ENCODE measurements at places on chromosomes 2 and 18.

DNA sequence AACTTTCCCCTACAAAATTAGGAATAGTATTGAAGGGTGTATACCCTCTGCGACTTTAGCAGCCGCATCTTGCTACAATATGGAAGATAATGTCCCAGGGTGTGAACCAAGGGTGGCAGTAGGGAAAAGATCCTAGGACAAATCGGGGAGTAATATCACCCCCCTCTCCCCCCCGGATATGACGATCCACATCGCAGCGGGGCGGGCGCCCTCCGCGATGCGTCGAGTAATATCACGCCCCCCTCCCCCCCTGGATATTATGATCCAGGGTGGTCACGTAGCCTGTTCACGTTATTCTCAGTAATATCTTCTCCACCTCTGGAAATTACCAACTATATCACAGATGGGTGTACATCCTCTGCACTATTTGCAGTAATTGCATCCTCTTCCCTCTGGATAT, 82.9 kb downstream of the DAPL1 start:
- no peak for DNase-seq

- no peak for DNase-seq
These were observed 817 bp downstream of the DSC2 start for GRCh38 chr18:31101183-31102024.

GRCh38 chr2:23690421-23691105, 236.4 kb downstream of the ATAD2B start:
- DNase-seq, result no peak

DNA sequence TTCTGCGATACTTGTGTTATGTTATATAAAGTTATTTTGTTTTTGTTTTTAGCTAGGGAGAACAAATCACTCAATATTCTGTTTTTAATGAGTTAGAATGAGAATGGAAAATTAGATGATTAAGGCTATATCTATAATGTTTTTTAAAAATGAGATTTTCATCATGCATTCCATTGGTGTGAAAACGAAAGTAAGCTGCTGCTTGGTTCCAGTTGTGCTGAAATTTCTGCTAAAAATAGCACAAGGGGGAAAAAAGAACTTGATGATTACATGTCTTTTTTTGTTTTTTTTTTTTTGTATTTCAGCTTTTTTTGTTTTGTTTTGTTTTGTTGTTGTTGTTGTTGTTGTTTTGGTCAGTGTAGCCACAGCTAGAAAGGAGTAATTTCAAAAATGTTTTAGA, 242.6 kb upstream of the KCNJ3 start:
- no peak for DNase-seq

GRCh38 chr2:31380243-31380642, 34.3 kb downstream of the XDH start:
- DNase-seq, result no peak

DNA sequence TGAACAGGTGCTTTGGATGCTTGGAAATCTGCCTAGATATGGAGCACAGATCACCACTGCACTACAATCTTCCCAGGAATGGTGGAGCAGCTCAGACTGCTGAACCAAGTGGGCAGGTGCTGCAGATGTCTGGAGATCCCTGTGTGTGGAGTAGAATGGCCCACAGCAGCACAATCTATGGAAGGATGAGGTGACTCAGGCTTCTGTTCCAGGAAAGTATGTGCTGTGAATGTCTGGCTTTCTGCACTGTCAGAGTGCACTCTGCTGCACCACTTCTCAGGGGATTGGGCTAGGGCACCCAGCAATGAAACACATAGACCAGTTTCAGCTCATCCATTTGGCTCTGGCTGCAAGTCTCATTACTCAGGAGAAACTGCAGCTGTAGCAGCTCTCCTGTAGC, 865.4 kb upstream of the NXPH2 start:
- DNase-seq, result no peak

DNA sequence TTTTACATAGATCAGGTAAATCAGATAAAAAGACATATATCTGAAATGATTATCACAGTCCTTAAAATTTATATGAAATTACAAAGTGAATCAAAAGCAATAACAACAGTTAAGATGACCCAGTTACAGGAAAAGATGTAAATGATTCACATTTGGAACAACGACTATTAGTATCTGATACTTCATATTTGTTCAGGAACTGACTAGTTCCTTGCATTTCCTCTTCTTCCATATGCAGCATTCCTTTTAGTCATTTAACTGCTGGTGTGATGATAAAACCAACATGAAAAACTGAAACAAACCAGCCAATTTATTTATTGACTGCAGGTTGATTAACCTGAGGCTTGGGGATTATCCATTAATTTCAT, 75.2 kb downstream of the RBMS1 start:
- DNase-seq, result no peak

DNA sequence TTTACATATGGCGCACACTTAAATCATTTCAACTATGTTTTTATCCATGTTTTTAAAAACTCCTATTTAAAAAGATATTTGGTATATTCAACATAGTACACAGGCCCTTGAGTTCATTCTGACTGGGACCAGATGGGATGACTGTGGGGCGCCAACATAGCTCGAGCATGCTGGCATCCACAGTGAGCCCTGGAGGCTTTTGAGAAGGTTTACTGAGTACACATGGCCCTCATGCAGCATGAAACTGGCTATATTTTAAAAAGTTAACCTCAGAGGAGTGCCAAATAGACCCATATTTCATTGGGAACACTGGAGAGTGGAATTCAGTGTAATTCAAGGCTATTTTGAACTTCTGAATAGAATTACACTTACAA, 83.6 kb downstream of the CCDC85A start:
- DNase-seq, result no peak

DNA sequence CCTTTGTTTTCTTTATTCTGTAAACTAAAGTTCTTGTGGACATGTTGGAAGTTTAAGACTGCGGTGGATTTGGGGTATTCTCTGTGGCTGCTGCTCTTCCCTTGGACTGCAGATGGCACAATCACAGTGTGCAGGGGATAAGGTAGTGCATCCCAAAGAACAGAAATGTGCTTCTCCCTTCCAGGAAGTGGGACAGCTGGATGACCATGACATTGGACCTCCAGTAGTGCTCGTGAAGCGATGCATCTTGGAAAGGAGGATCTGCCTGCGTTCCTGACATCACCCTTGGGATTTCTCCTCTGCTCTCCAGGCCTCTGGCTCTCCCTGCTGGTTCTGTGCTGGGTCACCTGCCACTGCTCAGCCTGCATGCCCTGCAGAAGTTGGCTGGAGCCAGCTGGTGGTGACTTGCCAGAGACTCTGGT, 109.9 kb downstream of the SLC4A3 start:
- no peak for DNase-seq

GRCh38 chr2:11562011-11562410, 28.2 kb downstream of the GREB1 start:
- no peak for DNase-seq
